Activated CD4-positive, alpha-beta memory T cell treated with anti-CD3 and anti-CD28 coated beads for 36 hours (primary cell): ENCODE measurements at places on chromosomes 2 and 18. TPM values are rescaled to one million over a fixed set of nuclear protein-coding genes. Genes with fewer than 3 reads are reported as not detected.
A peak's percentile ranks its signal among the peaks of the same experiment; 100 is the strongest.

DGKD gene
- total RNA-seq, result 44.2 TPM

M1AP gene
- not detected for total RNA-seq

GRCh38 chr2:173760553-173760952 is 204.6 kb downstream of the SP3 start:
- DNase-seq, result no peak
- no peak overlapping the region for H3K27ac ChIP-seq
- no peak overlapping the region for H3K4me3 ChIP-seq

DNA sequence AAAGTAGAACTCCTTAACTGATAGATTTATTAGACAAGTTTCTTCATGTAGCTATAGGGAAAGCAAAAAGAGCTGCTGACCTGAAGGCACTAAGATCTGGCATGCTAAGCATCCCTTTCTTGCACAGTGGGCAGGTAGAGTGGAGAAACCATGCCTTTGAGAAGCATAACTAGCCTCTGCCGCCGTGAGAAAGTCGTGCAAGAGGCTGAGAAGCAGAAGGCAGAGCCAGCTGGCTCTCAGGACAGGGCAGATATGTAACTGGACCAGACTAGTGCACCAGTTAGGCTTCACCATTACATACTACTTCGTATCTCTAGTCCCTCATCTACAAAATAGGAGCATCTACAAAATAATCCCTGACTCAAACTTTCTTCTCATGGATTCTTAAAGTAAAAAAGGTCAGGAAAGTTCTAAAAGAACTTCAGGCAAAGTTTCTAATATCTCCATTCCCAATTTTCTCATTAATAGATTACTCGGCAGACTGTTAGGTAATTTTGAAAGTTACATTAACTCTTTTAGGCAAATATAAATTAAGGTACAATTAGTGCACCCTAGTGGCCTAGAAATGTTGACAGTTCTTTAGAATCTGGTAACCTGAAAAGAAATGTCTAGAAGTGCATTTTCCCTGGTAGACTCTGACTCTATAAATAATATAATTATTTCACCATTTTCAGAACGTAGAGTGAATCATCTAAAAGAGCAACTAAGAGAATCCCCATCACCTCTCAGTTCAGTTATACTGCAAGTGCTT is 10.3 kb downstream of the ERBB4 start:
- H3K4me3 ChIP-seq, result no peak overlapping the region
- no peaks in the 10 kb centered on the region for H3K36me3 ChIP-seq
- no peaks in the 10 kb centered on the region for H3K27me3 ChIP-seq
- H3K27ac ChIP-seq, result no peak overlapping the region
- no peak for DNase-seq

DNA sequence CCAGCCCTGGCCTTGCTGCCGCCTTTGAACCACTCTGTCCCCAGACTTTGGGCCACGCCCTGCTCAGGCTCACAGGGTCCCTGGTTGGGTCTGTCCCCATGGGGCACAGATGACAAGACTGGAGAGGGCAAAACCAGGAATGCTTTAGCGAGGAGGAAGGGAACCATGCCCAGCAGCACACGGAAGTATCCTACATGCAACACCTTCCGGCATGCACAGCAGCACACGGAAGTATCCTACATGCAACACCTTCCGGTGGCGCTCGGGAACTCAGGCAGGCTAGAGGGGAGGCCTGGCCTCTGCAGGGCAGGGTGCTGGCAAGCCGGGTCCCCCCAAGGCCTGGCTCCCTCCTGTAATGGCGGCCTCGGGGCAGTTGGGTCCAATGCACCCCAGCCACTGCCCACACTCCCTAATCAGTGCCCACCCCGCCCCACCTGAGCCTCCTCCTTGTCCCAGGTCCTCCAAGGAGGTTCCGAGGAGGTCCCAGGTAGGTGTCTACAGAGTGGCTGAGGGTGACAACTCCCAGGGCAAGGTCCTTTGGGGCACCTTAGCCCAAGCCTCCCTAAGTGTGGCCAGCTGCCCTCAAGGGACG is 33.6 kb upstream of the SNED1 start:
- no peaks in the 10 kb centered on the region for H3K4me1 ChIP-seq
- no peak overlapping the region for H3K4me3 ChIP-seq
- peak; percentile 5 for DNase-seq
- no peaks in the 10 kb centered on the region for H3K36me3 ChIP-seq
- H3K27ac ChIP-seq, result no peak overlapping the region

DNA sequence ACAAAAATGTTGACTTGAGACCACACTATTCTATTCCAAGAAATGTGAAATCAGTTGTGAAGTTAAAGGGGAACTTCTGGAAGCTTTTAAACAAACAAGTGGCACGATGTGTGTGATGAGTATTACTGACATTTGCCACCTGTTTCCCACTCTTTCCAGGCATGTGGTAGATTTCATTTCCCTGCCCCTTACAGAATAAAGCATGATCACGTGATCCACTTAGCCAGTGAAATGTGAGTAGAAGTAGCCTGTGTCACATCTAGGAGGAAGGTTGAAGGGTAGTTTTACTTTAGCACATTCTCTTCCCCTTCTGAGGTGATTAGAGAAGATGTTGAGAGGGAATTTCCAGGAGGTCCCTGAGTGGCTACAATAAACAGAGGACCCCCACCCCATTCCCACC is 3.8 kb downstream of the COL4A4 start:
- DNase-seq, result no peak
- peaks cover 8% of the 10 kb centered on the region for H3K4me1 ChIP-seq
- H3K27me3 ChIP-seq, result peaks cover 60% of the 10 kb centered on the region
- H3K36me3 ChIP-seq, result no peaks in the 10 kb centered on the region
- no peak overlapping the region for H3K4me3 ChIP-seq
